Epithelial cell of proximal tubule (primary cell): ENCODE measurements at places on chromosomes 13 and 19. TPM values are rescaled to one million over a fixed set of nuclear protein-coding genes. Genes with fewer than 3 reads are reported as not detected.

DNA sequence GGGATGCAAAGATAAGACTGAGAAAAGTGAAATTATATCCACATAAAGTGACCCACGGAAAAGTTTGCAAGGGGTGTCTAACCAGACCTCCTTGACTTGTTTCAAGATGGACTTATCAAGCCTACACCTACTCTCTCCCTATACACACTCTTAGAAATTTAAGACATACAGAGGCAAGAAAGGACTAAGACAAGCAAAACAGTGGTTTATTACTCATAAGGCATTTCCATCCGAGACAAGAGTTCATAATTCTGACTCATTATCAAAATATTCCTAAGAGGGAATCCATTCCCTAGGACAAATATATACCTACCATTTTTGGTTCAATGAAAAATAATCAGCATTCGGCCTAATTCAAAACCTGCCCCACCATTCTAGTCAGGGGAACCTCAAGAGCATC is 232.6 kb upstream of the GPC6 start:
- DNase-seq: no peak

- no peak for DNase-seq
These were observed 1.6 kb upstream of the SLC7A10 start for GRCh38 chr19:33227242-33227650.

Gene CLDND2
- not detected in 2 replicates for total RNA-seq

Gene DCT
- not detected in 2 replicates for total RNA-seq

Gene CRX
- not detected in 2 replicates for total RNA-seq

DNA sequence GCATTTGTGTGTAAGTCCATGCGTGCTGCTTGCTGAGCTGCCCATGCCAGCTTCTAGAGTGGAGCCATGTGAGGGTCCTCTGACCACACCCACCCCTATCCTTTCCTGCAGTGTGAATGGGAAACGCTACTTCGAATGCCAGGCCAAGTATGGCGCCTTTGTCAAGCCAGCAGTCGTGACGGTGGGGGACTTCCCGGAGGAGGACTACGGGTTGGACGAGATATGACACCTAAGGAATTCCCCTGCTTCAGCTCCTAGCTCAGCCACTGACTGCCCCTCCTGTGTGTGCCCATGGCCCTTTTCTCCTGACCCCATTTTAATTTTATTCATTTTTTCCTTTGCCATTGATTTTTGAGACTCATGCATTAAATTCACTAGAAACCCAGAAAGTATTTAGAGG is 10.3 kb downstream of the TBCB start:
- DNase-seq: no peak

DNA sequence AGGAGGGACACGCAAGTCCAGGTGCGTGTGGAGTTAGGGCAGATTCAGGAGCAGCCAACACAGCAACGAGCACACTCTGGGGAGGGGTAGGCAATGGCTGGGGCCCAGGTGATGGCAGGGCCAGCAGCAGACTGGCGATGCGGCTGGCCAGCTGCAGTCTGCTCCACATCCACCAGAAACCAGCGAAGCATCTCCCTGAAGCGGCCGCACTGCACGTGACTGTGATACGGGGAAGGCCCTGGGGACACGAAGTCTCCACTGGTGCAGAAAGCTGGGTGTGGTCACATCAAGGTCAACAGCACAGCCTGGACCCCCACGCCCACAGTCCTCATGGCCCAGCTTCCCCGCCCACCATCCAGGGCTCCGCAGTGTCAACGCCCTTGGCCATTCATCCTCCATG is 21.3 kb upstream of the EPHX3 start:
- DNase-seq: no peak

GRCh38 chr19:14091813-14092462 is 1.4 kb upstream of the SAMD1 start:
- no peak for DNase-seq

DNA sequence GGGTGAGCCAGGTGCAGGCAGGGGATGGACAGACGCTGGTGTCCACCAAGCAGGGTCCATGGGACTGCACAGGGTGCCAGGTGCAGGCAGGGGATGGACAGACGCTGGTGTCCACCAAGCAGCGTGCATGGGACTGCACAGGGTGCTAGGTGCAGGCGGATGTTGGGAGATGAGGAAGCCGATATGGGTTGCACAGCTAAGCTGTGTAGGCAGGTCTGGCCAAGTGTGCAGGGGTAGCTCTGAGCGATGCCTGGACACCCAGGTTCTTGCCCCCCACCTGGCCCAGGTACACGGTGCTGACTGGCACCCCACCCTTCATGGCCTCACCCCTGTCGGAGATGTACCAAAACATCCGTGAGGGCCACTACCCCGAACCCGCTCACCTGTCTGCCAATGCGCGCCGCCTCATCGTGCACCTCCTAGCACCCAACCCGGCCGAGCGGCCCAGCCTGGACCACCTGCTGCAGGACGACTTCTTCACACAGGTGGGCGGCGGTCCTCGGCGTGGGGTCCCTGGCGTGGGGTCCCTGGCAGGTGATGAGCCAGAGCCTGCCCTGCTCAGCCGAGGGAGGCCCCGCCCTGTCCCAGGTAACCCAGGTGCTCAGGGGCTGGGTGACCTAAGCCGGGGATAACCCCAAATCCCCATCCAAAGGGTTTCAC is 3.9 kb downstream of the PLK5 start:
- no peak for DNase-seq

GRCh38 chr19:38922482-38922881 is 8.1 kb downstream of the SARS2 start:
- no peak for DNase-seq

- DNase-seq: no peak
These were observed 520 bp downstream of the ZNF600 start for GRCh38 chr19:52786078-52786463.

DNA sequence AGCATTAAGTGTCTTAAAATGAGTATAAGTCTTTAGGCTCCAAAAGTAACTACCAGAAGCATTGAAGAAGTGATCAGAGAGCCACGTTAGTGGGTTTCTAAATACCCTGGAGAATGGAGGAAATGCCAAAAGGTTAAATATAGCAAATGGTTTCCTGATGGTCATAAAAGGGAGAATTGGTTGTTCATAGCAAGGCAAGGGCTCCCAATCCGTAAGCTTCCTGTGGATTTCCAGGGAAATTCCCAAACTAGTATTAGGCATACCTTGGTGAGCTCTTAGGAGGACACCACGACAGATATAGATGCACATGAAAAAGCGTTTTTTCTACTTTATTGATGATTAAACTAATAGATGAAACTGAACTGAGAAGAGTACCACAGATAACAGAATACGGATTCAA is 410.9 kb downstream of the FOXO1 start:
- DNase-seq: no peak

DNA sequence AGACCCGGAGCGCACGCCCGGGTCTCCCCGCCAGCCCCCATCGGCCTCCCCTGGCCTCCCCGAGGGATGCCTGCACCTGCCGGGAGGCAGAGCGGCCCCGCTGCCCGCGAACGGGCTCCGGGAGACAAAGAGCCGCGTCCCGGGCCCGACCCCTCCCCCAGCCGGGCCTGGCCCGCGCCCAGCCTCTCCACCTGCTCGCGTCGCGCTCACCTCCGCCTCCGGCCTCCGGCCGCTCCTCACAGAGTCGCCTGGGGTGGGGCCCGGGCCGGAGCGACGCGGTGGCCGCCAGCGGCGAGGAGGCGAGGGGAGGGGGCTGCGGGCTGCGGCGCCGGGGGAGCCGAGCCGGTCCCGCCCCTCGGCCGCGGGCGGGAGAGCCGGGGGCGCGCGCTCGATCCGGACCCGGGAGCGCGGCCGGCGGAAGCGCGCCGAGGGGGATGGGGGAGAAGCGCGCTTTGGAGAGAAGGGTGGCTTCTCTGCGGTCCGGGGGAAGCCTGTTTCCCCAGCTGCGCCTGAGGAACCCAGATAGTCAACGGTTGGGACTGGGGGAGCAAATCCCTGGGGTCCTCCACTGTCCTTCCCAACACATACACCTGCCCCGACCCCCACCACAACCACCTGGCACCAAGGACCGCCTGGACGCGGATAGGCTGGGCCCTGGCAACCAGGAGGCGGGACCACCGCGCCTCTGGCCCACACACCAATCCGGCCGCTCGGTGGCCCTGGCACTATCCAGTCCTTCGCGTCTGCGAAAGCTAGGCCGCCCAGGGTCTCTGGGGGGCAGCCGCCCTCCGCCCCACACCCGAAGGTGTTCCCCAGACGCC is at the start of gene PRR36:
Gene PRR36 (minus strand): TSS at position 315 of the 821 bp plus-strand sequence. CDS start 701 bp downstream, outside the sequence.
- no peak for DNase-seq

GRCh38 chr19:44746946-44747738 is 1.4 kb upstream of the BCL3 start:
- no peak for DNase-seq

GRCh38 chr19:3285647-3286176 is 61.3 kb downstream of the CELF5 start:
- DNase-seq: no peak

GRCh38 chr13:109131698-109132257 is 502.4 kb downstream of the MYO16 start:
- no peak for DNase-seq

DNA sequence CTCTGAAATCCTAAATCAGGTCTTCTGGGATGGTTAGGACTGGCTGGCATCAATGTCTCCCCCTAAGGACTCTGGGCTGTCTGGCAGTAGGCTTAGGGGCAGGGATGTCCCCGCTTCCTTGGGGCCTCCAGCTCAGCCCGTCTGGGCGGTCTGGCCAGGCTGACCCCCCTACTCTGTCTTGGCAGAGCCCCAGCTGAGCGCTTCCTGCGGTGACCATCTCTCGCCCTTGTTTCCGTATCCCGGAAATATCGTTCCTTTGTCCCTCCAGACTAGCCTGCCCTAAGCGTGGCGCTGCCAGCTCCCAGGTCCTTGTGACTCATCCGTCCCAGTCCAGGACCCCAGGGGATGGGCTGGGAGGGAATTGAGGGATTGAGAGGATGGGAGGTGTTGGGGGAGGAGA is 11.3 kb downstream of the GTPBP3 start:
- DNase-seq: no peak

DNA sequence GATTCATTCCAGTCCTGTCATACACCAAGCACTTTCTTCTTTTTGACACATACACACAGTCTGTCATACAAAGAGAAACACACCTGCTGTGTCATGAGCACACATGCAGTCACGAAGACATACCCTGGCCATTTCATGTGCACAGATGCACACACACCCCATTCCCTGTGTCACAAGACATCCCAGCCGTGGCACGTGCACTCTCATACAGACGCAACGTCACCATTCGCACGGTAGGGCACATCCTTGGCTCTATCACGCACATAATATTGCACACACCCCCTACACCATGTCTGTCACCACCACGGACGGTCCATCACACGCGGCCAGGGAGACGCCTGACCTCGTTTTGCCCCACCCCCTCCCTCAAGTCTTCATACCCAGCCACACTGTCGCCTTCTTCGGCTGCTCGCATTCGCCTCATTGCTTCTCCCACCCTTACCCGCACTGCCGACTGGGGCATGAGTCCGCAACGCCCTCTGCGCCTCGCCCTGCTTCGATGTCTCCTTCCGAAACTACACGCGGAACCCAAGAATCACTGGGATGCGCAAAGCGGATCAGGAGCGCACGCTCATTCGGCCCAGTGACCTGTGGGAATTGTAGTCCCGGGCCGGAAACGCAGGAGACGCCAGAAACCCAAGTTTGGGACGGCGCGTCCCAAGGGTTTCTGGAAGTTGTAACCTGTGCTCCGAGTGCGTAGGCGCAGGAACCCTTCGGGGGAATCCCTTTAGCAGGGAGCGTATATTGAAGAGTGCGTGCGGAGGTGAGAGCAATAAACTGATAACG is 6.8 kb upstream of the ZNF283 start:
- no peak for DNase-seq

DNA sequence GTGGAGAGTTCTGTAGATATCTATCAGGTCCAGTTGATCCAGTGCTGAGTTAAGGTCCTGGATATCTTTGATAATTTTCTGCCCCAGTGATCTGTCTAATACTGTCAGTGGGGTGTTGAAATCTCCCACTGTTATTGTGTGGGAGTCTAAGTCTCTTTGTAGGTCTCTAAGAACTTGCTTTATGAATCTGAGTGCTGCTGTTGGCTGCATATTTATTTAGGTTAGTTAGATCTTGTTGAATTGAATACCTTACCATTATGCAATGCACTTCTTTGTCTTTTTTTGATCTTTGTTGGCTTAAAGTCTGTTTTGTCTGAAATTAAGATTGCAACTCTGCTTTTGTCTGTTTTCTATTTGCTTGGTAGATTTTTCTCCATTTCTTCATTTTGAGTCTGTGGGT is 15.4 kb downstream of the AP1M1 start:
- no peak for DNase-seq

- no peak for DNase-seq
These were observed 310.0 kb downstream of the TEX29 start for GRCh38 chr13:111630406-111630805.

DNA sequence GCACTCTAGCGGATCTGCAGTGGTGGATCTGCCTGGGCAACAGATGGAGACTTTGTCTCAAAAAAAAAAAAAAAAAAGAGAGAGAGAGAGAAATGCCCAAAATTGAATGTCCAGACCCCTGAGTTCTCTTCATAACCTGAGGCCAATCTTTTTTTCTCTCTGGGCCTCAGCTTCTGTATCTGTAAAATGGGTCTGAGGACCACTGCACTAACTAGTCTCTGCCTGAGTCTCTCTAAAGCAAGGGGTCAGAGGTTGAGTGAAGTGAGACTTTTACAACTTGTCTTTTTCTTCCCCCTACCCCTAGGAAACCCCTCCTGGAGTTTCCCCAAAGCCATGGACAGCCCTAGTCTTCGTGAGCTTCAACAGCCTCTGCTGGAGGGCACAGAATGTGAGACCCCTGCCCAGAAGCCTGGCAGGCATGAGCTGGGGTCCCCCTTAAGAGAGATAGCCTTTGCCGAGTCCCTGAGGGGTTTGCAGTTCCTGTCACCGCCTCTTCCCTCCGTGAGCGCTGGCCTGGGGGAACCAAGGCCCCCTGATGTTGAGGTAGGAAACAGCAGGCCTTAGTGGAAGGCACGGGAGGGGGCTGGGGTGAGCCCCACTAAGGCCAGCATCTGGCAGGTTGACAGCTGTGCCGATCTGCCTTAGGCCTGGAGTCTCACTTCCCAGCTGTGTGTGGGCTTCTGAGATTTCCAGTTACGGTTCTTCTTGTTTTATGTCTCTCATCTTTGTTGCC is 1.8 kb downstream of the TMEM91 start:
- DNase-seq: no peak

DNA sequence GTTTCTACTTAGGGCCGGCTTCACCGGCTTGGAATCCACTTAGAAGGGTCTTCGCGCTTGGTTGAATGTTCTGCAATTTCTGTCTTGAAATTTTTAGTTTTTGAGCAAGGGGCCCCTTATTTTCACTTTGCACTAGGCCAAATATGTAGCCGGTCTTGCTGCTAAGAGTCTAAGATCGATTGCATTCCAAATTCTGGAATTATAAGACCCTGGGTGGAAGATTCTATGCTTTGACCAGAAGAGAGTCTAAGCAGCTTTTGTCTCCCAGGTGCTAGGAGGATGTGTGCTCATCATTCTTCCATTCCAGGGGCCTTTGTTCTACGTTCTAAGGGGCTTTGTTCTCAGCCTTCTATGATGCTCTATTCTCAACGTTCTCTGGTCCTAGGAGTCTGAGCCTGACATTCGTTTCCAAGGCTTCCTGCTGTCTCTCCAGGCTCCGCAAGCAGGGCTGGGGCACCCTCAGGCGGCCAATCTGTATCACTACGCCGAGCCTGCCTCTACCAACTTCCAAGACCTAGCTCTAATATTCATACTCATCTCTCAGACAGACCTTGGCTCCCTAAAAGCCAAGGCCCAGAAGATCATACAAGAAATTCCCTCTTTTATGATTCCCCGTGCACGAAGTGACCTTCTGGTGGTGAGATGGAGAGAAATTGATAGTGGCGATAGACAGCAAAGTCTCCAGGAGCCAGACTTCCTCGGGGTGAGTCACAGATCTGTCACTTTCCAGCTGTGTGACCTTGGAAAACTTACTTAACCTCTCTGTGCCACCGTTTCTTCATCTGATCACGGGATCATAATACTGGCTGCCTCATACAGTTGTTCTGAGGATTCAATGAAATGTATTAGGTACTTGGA is 982 bp upstream of the DACT3 start:
- DNase-seq: peak; percentile 51

Gene ZSCAN4
- total RNA-seq: not detected in 2 replicates

Gene IRGC
- not detected in 2 replicates for total RNA-seq
